Breast epithelium (tissue), 4 donors: ENCODE measurements at places on chromosomes 1 and 21. TPM values are rescaled to one million over a fixed set of nuclear protein-coding genes. Genes with fewer than 3 reads are reported as not detected.

- DNase-seq = no peak
- H3K27ac ChIP-seq = no peak overlapping the region
- no peak overlapping the region for H3K4me3 ChIP-seq
- no peaks in the 10 kb centered on the region for H3K4me1 ChIP-seq
- H3K27me3 ChIP-seq = no peaks in the 10 kb centered on the region
These were observed 102.5 kb upstream of the KIF26B start for GRCh38 chr1:245052258-245052657.

CR1L gene
- total RNA-seq = not detected

HSD3B2 gene
- not detected for total RNA-seq

GRCh38 chr1:34681480-34682451 lies 73.1 kb upstream of the GJB5 start:
- H3K27ac ChIP-seq = no peak overlapping the region
- H3K4me1 ChIP-seq = no peaks in the 10 kb centered on the region
- H3K4me3 ChIP-seq = no peak overlapping the region
- peak; percentile 21 for DNase-seq

GRCh38 chr1:150487763-150488115 lies 520 bp downstream of the TARS2 start:
- H3K27ac ChIP-seq = peak overlapping the region; percentile 79
- no peaks in the 10 kb centered on the region for H3K36me3 ChIP-seq
- no peaks in the 10 kb centered on the region for H3K4me1 ChIP-seq
- DNase-seq = no peak
- no peaks in the 10 kb centered on the region for H3K27me3 ChIP-seq

- no peak overlapping the region for H3K27ac ChIP-seq
- H3K36me3 ChIP-seq = no peaks in the 10 kb centered on the region
- no peaks in the 10 kb centered on the region for H3K4me1 ChIP-seq
- no peak overlapping the region for H3K4me3 ChIP-seq
These were observed 52.5 kb upstream of the RGS2 start for GRCh38 chr1:192756314-192756713.

- no peak overlapping the region for H3K4me3 ChIP-seq
- no peak overlapping the region for H3K27ac ChIP-seq
- H3K4me1 ChIP-seq = no peaks in the 10 kb centered on the region
- DNase-seq = no peak
These were observed 339.5 kb downstream of the KCNH1 start for GRCh38 chr1:210794445-210794844.

GJA9 gene
- not detected for total RNA-seq

- no peak for DNase-seq
- no peak overlapping the region for H3K27ac ChIP-seq
- peaks cover 11% of the 10 kb centered on the region for H3K4me1 ChIP-seq
- no peak overlapping the region for H3K4me3 ChIP-seq
- no peaks in the 10 kb centered on the region for H3K27me3 ChIP-seq
These were observed 19.4 kb downstream of the ABCG1 start for GRCh38 chr21:42238185-42238934.

ALX3 gene
- 0.66 TPM for total RNA-seq

GRCh38 chr1:66295803-66296202 lies 238.2 kb upstream of the SGIP1 start:
- no peaks in the 10 kb centered on the region for H3K27me3 ChIP-seq
- H3K4me1 ChIP-seq = peaks cover 7% of the 10 kb centered on the region
- no peak overlapping the region for H3K4me3 ChIP-seq
- no peaks in the 10 kb centered on the region for H3K36me3 ChIP-seq
- peak overlapping the region; percentile 54 for H3K27ac ChIP-seq

GRCh38 chr21:22352088-22352487 lies 1353.9 kb downstream of the NCAM2 start:
- no peaks in the 10 kb centered on the region for H3K4me1 ChIP-seq
- H3K27ac ChIP-seq = no peak overlapping the region
- DNase-seq = no peak
- H3K36me3 ChIP-seq = no peaks in the 10 kb centered on the region
- no peak overlapping the region for H3K4me3 ChIP-seq

GRCh38 chr1:89274411-89274857 lies 1.8 kb upstream of the GBP5 start:
- peak overlapping the region; percentile 69 for H3K27ac ChIP-seq
- no peaks in the 10 kb centered on the region for H3K36me3 ChIP-seq
- H3K4me3 ChIP-seq = no peak overlapping the region
- H3K27me3 ChIP-seq = no peaks in the 10 kb centered on the region
- no peak for DNase-seq
- H3K4me1 ChIP-seq = no peaks in the 10 kb centered on the region

- H3K4me1 ChIP-seq = no peaks in the 10 kb centered on the region
- no peak overlapping the region for H3K27ac ChIP-seq
- H3K36me3 ChIP-seq = no peaks in the 10 kb centered on the region
- no peak for DNase-seq
- H3K4me3 ChIP-seq = no peak overlapping the region
These were observed 19.5 kb downstream of the FTCD start for GRCh38 chr21:46135782-46136395.

SGIP1 gene
- 3.5 TPM for total RNA-seq
